ENCODE measurements at places on chromosomes 1 and 21.

- DNase-seq, result no peak
Observed at GRCh38 chr1:12697397-12697796, 18.5 kb upstream of the AADACL3 start.

DNA sequence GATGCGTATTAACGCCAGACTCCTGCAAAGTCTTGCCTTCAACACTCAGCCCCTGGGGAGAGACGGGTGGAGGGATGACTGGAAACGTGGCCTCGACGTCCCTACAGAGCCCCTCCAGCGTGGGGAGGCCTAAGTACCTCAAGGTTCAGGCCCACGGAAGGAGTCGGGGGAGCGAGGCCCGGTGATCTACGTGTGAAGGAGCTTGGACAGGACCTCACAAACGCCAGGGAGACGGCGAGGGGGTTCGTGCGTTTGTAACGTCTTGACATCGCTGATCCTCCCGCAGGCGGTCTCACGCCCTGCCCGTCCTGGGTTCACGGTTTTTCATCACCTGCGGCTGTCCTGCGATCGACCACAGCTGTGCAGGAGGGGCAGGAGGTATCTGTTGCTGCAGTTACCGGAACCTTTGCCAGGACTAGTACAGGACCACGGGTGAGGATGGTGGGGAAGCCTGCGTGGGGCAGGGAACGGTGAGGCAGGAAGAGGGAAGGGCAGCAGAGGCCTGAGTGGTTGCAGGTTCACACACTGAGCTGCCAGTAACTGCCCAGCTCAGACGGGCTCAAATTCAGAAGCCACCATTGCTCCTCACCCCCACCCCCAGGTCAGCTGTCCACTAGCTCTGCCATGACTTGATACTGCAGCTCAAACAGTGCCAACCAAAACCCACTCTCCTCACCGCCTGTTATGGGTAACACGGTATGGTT is 889 bp upstream of the CCNL2 start:
- no peak for DNase-seq

GRCh38 chr1:170388489-170388888 is 143.5 kb upstream of the GORAB start:
- no peak for DNase-seq

DNA sequence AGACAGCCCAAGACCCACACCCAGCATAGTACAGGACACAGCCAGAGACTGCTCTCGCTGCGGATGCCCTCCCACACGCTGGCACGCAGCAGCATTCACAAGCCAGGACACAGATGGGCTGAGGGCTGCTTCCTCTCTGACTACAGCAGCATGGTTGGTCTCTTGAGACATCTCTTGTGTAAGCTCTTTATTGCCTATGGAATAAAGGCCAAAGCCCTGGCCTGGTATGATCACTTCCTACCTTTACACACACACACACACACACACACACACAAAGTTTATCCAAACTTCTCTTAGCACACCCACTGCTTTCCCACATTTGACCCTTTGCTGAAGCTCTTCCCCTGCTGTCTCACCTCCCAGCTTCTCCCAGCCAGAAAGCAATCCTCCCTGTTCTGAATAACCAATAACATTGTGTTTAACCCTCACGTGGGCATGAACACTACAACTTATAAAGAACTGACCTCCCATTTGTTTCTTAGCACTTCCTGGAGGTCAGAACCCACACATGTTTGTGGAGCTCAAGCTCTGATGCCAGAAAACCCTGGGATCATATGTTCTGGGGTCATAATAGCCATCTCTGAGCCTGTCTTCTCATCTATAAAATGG is 1.2 kb upstream of the LUZP1 start:
- DNase-seq, result no peak

GRCh38 chr1:245108246-245108645 is 46.5 kb upstream of the KIF26B start:
- DNase-seq, result no peak

- no peak for DNase-seq
Observed at GRCh38 chr1:96340686-96341085, 380.9 kb upstream of the PTBP2 start.

- DNase-seq, result no peak
Observed at GRCh38 chr1:63498106-63498505, 24.9 kb downstream of the ITGB3BP start.

DNA sequence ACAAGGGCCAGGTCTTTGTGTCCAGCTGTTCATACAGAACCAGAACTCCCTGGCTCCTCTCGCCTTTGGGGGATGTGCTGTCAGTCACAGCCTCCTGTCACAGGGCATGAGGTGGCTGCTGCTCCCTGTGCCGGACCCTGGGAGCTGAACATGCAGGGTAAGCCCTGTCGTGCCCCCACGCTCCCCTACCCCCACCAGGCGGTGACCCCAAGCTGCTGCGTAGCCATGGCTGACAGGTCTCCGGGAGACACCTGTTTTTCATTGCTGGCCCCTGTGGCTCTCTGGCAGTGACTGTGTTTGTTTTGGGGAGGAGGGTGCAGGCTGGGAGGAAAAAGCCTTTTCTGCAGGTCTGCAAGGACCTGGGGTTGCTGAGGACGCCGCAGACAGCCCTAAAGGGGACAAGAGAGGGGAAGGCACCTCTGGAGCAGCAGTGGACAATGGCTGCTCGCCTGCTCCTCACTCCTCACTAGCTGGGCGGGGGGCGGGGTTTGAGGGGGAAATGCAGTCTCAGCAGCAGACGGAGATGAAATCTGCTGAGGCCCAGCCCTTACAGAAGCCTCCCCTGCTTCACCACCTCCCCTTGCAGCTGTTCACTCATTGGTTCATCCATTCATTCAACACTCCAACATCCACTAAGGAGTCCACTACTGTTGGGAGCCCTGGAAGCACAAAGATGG is 81.4 kb downstream of the TRABD2B start:
- DNase-seq, result no peak

GRCh38 chr1:3049164-3049563 is 19.8 kb upstream of the PRDM16 start:
- no peak for DNase-seq

- DNase-seq, result no peak
Observed at GRCh38 chr1:212267460-212267859, 17.8 kb upstream of the PPP2R5A start.

- DNase-seq, result no peak
Observed at GRCh38 chr1:174703309-174703708, 255.5 kb downstream of the GPR52 start.

GRCh38 chr1:33128781-33129180 is 47.8 kb downstream of the AZIN2 start:
- no peak for DNase-seq

DNA sequence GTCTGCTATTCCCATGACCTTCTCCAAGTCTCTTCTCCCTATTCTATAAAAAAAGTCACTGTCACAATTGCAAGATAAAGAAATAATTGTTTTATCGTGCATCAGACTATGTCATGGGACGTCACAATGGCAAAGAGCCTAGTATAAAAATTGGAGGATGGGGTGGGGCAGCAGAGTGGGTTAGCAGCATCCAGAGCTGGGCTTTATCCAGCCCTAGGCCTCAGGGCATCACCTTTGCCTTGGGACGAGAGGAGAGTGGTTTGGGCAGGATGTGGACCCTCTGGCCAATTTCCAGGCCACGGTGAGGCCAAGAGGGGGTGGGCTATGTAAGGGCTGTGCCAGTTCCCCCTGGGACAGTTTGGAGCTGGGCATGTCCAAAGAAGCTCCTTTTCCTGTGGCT is 25.7 kb downstream of the WNT4 start:
- no peak for DNase-seq

GRCh38 chr1:110211496-110212168 is 1.5 kb downstream of the KCNC4 start:
- no peak for DNase-seq

- no peak for DNase-seq
Observed at GRCh38 chr1:154620751-154621150, 12.8 kb upstream of the ADAR start.

DNA sequence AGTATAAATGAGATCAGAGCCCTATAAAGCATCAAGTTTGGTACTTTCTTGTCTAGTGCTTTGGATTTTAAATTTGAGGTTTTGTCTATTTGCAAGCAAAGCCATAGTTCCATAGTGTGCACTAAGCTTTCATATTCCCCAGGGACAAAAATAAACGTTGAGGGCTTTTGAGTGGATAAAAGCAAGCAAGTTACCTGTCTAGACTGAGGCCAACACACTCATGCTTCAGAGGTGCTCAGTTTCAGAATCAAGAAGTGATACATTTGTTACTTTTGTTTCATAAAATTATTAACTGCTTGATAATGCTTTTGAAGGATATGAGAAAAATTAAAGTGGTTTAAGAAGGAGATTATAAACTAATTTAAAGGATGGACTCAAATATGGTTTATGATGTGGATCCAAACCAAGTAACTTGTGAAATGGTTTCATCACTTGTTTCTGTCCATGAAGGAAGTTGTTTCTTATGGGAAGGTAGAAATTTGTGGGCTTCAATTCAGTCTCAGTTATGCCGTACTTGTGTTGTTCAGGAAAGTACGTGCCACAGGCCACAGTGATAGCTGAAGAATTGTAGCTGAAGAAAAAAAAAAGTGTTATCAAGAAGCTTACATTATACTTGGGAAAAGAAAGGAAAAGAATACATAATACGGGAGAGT is 71.2 kb downstream of the CHRM3 start:
- no peak for DNase-seq

DNA sequence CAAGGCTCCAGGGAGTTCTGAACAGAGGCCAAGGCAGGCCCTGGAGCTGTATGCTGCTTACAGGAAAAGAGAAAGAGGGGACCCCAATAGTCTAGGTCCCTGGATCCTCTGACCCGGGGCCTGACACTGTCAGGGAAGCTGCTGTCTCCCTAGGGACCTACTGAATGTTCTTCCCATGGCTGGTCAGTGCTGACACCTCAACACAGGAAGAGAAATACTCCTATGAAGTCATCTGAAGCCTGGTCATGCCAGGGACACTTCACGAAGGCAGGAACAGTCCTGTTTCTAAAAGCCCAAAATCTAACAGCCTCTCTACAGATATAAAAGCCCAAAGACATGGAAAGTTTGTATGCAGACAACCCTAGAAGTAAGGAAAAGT is 1.7 kb upstream of the LAD1 start:
- DNase-seq, result no peak

GRCh38 chr1:151238467-151238739 is 16.1 kb upstream of the PSMD4 start:
- no peak for DNase-seq

- no peak for DNase-seq
Observed at GRCh38 chr21:29233611-29234540, 64.8 kb upstream of the BACH1 start.

DNA sequence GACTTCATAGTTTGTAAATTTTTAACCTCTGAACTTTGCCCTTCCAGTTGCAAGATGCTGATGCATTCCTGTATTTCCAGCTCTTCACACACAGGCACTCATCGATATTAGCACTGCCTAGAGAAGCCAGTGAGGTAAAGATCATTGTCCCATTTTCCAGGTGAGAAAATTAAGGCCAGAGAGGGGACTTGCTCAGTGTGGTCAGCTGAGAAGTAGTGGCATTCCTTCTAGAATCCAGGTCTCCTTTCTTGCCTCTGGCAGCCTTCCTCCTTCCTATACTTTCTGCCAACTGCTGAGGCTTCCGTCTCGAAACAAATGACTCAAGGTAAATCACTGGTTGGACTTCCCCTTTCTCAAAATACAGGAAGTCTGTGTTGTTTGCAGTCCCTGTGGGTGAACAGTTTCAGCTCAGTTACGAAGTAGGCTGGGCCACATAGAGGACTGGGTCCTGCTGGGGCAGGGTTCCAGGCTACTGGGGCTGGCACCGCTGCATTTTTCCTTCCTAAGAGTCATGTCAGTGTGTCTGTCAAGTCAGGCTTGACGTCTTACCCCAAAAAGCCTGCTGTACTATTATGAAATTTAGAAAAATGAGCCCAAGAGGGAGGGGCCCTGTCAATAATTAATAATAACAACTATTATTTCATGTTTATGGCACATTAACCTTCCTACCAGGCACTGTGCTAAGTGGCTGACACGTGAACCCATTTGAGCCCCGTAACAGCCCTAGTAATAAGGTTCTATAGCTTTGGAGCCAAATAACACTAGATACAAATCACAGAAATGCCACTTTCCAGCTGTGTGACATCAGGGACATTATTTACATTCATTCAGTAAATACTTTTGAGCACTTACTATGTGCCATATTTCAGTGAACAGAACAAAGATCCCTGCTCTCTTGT is 16.6 kb upstream of the RNF19B start:
- DNase-seq, result peak; percentile 33

DNA sequence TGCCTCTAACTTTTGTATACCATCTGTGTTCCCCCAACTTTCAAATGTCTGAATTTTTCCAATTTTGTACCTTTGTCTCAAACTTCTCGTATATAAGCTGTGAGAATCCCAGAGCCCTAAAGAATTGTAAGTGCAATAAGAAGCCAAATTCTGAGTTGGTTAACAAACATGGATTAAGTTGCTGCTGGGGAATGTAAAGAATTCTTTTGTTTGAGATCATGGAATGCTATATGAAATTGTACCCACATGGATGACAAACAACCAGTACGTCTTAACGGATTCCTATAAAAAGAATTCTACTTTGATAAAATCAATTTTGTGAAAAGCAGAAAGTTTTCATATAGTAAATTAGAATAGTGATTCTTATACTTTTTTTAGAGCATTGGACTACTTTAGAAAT is 72.4 kb upstream of the CYP2J2 start:
- no peak for DNase-seq

DNA sequence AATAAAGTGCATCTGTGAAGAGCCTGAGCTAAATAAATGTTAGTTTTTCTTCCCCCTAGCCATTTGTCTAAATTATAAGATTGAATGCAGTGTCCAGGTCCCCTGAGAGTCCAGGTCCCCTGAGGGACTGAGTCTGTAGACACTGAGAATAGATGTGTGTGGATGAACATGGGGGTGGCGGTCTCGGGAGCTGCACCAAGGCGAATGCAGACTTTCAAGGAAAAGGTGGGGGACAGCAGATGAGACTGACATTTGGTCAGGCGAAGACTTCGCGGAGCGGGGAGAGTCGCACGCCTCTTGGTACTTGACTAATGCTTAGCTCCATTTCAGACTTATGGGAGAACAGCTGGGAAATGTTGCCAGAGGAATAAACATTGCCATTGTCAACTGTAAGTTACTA is 17.7 kb upstream of the MX2 start:
- no peak for DNase-seq

GRCh38 chr1:113605146-113605545 is 154.1 kb downstream of the PHTF1 start:
- no peak for DNase-seq

Measured in stimulated activated effector memory CD8-positive, alpha-beta T cell treated with anti-CD3 and anti-CD28 coated beads, Interleukin-12 subunit alpha, Interleukin-12 subunit beta, amount 100 ng/mL, for 72 hours (primary cell).